ENCODE measurements at places on chromosomes 3 and 15.

GRCh38 chr3:141769221-141769894, 6.2 kb downstream of the GRK7 start:
- no peak for DNase-seq

- no peak for DNase-seq
Measured at GRCh38 chr3:70943886-70944285, 631.4 kb upstream of the MDFIC2 start.

DNA sequence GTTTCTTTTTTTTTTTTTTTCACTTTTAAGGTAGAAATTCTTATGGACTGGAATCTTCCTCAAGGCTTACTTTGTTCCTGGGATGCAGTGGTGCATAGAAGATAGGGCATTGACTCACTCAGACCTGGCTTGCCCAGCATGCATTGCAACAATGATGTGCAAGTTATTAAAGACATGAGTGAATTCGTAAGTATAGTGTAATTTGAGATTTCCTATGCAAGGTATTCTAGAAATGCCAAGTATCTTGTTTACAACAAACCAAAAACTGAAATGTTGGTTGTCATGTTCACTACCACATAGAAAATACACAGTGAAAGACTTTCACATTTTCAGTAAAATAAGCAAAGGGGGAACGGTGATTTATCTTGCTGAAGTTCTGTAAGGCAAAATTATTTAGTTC, 56.5 kb upstream of the FNDC3B start:
- DNase-seq = no peak

GRCh38 chr15:37009288-37009687, 91.1 kb downstream of the MEIS2 start:
- no peak for DNase-seq

- DNase-seq = no peak
Measured at GRCh38 chr3:186060222-186060621, 48.7 kb downstream of the ETV5 start.

DNA sequence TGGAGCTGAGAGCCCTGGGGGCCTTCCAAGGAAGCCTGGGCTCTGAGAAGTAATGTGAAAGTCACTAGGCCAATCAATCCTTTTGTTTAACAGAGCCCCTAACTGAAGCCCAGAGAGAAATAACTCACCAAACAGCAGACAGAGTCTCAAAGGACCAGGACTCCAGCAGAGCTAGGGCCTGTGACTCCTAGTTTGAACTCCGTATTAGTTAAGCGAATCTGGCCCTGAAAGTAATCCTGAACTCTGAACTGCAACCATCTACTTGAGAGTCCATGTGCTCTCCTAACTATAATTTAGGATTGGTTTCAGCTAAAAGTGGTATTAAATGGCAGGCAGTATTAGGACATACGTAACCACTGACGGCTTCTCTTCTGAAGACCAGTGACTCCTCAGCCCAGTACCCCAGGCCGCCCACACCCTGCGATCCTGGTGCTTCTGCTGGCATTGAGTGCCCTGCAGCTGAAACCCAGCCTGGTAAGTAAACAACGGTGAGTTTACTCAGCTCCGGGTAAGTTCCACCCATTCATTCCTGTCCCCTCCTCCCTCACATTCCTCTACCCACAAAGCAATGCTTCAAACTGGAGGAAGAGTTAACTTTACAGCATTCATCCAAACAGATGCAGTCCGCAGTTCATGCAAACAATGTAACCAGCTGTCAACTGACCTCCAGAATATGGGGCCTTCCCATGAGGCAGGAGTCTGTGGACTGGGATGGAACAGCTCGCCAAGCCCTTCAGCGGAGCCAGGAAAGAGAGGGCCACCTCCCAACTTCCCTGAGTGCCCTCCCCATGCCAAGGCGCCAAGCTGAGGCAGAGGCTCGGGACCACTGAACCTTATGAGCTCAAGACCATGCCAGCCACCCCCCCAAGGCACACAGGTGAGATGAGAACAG, 7.3 kb downstream of the MYO5C start:
- DNase-seq = no peak

DNA sequence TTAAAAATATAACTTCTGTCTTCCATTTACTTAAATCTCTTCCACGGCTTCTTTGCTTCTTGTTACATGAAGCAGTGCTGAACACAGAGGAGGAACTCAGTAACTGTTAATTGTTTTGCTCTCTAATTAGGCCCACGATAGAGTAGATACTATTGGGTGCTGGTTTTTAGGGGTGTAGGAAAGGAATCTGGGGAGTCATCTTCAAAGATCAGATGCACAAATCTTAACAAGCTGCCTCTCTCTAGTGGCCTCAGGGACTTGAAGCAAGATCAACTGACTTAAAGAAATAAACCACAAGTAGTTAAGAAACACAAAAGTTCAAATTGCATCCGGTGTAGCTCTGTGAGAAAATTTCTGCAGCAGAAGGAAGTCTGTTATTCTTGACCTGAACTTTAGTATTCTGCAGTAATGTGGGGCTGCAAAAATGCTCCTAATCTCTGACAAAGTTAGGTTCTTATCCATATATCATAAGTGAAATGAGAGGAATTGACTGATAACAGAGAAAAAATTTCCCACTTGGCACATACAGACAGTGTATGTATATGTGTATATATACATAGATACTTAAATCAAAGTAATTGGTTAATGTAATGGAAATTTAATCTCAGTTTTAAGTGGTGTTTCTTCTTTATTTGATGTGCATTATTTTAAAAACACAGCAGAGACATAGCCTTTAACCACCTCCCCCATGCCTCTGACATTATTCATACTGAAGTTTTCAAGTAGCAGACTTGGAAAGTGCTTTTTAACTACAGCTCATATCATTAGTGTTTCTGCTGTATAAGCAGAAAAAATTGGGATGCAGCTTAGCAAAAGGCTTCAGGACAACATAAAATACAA, 51.8 kb downstream of the CHST2 start:
- DNase-seq = no peak

- no peak for DNase-seq
Measured at GRCh38 chr15:99955532-99955931, 222.3 kb upstream of the LYSMD4 start.

DNA sequence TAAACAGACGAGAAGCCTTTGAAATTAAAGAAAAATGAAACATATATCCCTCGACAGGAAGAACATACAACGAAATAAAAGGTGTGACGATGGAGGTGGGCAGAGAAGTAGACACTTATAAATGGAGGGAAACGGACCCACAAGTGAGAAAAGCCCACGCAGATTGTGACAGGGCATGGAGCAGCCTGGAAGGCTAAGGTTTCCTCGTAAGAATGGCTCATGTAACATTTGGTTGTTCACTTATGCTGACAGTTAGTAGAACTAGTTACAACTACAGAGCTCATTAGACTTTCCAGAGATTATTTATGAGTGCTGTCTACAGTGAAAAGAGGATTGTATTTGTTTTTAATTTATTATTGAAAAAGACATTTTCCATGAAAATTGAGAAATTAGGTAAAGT, 82.6 kb downstream of the NR1I2 start:
- DNase-seq = no peak

GRCh38 chr3:3241596-3241995, 62.1 kb upstream of the CRBN start:
- DNase-seq = no peak

GRCh38 chr3:185120126-185120525, 32.7 kb downstream of the C3orf70 start:
- DNase-seq = no peak

DNA sequence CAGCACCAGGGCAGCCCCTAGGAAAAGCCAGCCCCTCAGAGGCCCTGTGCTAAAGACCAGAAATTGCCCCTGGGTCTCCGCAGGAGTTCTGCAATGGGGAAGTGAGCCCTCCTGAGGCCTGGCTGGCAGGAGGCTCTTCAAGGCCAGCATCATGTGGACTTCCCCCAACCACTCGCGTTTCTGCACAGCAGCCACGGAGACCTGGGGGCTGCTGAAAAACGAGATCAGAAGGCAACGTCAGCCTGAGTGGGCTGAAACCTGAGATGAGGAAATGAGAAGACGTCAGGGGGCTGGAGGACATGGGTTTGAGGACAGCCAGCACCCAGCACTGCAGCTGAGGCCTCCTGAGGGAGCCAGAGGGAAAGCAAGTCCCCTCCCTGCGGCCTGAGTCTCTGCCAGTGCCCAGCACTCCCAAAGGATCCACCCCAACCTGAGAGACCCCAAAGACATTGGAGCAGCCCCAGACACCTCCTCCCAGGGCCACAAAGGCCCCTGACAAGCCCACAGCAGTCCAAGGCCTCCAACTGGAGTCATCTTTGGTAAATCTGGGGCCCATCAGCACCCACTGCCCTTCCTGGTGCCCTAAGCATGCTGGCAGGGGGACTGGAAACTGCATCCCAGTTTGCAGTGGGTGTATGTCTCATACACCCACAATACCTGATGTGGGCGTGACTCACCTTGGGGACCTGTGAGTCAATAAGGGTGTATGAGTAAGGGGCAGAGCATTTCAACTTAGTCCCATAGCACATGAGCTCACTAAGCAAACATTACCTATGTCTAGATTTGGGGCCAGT, 29.2 kb upstream of the CYP11A1 start:
- no peak for DNase-seq

DNA sequence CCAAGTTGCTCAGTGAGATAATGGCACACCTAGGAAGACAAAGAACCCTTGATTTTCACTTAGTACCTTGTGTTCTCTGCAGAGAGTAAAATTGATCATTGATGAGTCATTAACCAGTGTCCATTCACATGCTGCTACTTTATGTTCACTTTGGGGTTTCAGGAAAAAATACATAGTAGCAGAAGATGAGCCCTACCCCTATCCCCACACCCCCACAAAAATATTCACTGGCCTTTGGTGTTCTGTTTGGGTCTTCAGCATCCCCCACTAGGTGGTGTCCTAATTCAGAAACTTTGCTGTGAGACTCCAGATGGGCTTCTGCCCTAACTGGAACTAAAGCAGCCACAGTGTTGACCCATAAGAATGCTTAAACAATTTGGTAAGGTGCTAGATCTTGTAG, 178.8 kb downstream of the KLHL25 start:
- DNase-seq = no peak

GRCh38 chr3:12954891-12955650, 113.7 kb upstream of the RPL32 start:
- no peak for DNase-seq
